ENCODE measurements at places on chromosomes 1 and 21.

DNA sequence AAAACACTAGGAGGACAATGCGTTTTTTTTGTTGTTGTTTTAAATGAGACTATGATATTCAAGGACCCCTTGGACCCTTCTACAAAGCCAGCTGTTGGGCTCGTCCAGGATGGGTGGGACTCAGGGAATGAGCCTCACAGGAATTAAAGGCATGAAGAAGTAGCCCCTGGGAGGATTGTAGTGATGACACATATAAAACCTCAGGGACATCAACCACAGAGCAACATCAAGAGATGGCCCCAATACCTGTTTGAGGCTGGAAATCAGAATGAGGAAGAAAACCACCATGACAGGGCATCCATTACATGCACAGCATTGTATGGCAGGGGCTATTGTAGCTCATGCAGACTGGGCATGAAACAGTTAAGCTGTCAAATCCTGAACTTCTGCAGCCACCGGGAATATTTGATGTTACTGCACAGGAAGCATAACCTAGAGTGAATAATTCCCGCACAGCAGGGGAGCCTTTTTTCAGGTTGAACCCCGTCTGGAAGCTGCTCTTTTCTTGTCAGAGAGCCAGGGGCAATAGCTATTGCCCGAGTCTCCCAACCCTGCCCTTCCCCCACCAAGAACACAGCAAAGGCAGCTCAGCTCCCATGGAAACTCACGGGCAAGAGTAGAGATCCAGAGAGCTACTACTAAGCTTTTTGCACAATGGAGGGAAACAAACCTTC lies 140.2 kb upstream of the FGGY start:
- no peak for DNase-seq

- DNase-seq: no peak
Observed at GRCh38 chr1:183877053-183877720, 72.3 kb downstream of the RGL1 start.

DNA sequence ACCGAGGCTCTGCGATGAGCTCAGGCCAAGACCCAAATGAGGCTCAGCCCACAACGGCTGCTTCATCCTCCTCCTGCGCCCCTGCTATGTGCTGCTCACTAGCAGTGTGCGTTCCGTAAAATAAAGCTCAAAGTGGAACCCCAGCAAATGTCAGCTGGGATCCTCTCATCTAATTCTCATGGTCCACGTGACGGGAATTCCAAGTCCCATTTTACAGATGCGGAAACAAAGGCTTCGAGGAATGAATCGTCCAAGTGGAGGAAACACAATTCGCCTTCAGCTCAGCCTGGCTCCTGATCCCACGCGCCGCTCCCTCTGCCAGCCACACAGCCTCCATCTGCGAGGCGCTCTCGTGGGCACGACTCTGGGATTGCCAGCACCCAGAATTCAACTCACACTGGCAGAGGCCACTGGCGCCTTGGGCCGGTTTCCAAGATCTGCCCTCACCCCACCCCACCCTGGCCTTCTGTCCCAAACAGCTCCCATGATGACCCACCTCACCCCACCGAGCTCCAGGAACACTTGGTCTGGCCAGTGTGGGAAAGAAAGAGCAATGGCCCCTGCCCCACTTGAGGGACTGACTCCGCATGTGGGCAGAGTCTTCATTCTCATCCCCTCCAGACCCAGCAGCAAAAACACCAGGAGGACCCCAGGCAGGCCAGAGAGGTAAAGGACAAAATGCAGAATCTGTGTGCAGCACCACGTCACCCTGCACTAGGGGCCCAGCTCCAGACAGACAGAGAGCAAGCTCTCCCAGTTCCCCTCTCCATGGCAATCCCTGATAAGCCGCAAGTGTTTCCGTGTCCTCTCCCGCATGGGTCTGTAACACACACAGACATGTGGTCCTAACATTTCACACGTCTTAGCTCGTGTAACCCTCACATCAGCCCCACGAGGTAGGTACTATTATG lies 10.5 kb downstream of the CASZ1 start:
- no peak for DNase-seq

DNA sequence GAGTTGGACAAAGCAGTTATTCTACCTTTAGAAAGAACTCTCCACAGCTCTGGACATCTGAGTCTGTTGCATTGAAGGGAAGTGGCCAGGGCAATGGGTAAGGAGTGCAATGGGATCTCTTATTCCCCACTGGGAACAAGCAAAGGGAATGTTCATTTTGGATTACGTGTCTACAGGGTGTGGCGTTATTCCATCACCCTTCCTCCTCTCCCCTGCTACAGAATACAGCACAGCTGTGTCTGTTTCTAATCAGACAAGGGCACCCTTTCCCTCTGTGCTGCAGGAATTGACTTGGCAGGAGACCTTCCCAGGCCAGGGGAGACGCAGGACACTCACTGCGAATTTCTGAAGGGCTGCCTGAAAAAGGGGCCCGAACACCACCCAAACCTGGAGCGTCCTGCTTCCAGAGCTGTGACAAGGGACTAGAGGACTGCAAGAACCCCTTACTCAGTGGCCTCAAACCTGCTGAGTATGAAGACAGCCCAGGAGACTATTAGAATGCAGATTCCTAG lies 163.6 kb upstream of the RAB4A start:
- peak; percentile 21 for DNase-seq

GRCh38 chr1:220166853-220167252 lies 72.9 kb downstream of the IARS2 start:
- no peak for DNase-seq

GRCh38 chr1:46554597-46555381 lies 3.3 kb upstream of the KNCN start:
- no peak for DNase-seq

GRCh38 chr1:113861641-113862040 lies 9.9 kb downstream of the PTPN22 start:
- no peak for DNase-seq

DNA sequence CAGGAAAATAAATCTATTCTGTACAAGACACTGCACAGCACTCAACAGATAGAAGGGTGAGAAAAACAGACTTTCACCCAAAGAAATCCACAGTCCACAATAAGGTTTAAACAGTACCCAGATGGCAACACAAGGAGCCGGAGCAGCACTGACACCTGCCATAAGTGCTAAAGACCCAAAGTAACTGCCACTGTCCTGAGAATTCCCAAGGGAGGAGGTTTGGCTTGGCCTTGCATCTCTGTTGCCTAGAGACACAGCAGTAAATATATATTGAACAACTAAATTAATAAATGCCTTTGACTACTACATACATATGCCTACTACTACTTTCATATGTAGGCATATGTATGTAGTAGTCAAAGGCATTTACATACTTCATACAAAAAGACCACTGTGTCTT lies 68.0 kb downstream of the VAV3 start:
- DNase-seq: no peak

GRCh38 chr1:23539698-23540266 lies 8.7 kb upstream of the E2F2 start:
- peak; percentile 86 for DNase-seq

DNA sequence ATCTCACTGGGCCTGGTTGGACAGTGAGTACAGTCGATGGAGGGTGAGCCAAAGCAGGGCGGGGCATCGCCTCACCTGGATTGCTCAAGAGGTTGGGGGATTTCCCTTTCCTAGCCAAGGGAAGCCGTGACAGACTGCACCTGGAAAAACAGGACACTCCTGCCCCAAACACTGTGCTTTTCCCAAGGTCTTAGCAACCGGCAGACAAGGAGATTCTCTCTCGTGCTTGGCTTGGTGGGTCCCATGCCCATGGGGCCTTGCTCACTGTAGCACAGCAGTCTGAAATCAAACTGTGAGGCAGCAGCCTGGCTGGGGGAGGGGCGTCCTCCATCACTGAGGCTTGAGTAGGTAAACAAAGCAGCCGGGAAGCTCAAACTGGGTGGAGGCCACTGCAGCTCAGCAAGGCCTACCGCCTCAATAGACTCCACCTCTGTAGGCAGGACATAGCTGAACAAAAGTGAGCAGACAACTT lies 11.3 kb downstream of the C1orf105 start:
- no peak for DNase-seq

Measured in fibroblast of the conjunctiva (primary cell).